Fibroblast of villous mesenchyme (primary cell): ENCODE measurements at places on chromosomes 3 and 15. TPM values are rescaled to one million over a fixed set of nuclear protein-coding genes. Genes with fewer than 3 reads are reported as not detected.

The IL5RA gene
- not detected in 2 replicates for total RNA-seq

The GOLGA8N gene
- total RNA-seq, result 1.7 and 2.6 TPM in 2 replicates

The SKOR1 gene
- 0.32 TPM in 1 of 2 replicates, not detected in the other for total RNA-seq

The TMEM62 gene
- 16.8 and 18.4 TPM in 2 replicates for total RNA-seq

The EPHA3 gene
- under 0.01 and 0.64 TPM in 2 replicates for total RNA-seq

The CCR8 gene
- not detected in 2 replicates for total RNA-seq

DNA sequence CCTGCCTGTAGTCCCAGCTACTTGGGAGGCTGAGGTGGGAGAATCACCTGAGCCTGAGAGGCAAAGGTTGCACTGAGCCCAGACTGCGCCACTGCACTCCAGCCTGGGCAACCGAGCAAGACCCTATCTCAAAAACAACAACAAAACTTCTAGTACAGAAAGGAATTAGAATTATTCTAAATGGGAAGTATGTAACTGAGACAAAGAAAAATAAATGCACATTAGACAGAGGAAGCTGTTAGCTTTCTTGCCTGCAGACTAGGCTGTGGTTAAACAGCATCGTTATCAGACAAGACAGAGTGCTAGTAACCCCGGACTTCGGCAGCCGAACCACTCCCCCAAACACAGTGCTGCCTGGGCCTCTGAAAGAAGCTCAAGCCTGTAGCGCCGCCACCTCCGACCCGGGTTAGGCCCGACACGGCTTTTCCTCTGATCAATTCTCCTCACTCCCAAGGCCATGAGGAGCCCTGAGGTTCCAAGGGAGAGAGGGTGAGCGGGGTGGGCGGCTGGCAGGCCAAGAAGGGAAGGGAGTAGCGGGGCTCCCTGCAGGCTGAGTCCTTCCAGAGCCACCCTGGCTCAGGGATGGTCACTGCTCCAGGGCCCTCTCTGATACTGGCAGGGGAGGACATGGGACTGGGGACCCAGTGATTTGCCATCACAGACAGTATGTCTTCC lies 44.8 kb upstream of the MUC4 start:
- DNase-seq, result no peak

- DNase-seq, result no peak
Measured at GRCh38 chr3:29952431-29952830, 654.0 kb upstream of the TGFBR2 start.

DNA sequence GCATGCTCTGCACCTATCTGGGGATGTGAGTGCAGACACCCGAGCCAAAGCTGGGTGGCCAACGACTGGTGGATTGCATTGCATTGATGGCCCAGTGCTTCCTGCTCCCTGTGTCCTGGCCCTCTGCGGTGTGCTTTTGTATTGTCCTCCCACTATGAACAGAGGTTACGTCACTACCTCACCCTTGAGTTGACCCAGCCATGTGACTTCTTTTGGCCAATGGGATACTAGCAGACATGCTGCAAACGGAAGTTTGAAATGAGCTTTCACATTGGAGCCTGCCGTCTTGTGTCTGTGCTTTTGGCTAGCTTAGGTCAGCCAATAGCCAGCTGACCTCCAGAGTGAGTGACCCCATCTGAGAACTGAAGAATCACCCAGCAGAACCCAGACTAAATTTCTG lies 15.3 kb upstream of the TBC1D21 start:
- DNase-seq, result no peak

DNA sequence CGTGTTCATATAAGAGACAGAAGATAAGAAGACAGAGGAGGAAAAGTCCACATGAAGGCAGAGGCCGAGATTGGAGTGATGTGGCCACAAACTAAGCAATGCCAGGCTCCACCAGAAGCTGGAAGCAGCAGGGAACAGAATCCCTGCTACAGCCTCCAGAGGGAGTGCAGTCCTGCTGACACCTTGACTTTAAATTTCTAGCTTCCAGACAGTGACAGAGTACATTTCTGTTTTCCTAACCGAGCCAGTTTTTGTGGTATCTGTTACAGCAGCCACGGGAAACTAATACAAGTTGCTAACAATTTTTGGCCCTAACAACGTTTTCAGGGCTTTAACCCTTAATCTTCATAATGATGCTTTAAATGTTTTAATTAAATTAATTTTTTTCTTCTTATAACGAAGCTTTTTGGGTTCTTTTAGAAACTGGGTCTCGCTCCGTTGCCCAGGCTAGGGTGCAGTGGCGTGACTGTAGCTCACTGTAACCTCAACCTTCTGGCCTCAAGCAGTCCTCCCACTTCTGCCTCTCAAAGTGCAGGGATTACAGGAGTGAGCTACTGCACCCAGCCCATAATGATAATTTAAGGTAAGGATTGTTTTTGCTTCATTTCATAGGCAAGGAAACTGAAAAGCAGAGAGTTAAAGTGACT lies 202.3 kb upstream of the PROK2 start:
- peak; percentile 24 for DNase-seq

DNA sequence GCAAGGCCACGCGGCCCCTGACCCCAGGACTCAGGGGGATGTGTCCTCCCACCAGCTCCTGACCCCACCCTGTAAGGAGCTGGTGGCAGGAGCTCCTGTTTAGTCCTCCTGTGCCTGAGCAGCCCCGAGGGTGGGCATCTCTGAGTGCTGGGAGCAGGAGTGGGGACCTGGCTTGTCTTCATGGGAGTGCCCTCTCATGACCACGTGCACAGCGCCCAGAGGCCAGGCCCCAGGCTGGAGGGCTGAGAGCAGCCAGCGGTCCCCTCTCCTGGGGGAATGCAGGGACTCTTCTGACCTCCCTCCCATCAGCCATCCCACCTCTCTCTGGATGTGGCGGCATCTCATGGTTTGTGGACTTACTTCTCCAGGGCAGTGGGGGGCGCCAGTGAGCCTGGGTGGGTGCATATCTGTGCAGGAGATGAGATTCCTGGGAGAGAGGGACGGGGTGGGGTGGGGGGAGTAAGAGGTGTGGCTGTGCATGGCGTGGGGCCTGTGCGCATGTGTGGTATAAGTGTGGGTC lies 205.6 kb downstream of the TBC1D2B start:
- DNase-seq, result no peak

GRCh38 chr15:26721232-26721967 lies 51.5 kb downstream of the GABRB3 start:
- no peak for DNase-seq

GRCh38 chr3:134134240-134134639 lies 104.5 kb upstream of the SLCO2A1 start:
- no peak for DNase-seq

GRCh38 chr15:39692356-39693327 lies 90.0 kb downstream of the FSIP1 start:
- peak; percentile 14 for DNase-seq

DNA sequence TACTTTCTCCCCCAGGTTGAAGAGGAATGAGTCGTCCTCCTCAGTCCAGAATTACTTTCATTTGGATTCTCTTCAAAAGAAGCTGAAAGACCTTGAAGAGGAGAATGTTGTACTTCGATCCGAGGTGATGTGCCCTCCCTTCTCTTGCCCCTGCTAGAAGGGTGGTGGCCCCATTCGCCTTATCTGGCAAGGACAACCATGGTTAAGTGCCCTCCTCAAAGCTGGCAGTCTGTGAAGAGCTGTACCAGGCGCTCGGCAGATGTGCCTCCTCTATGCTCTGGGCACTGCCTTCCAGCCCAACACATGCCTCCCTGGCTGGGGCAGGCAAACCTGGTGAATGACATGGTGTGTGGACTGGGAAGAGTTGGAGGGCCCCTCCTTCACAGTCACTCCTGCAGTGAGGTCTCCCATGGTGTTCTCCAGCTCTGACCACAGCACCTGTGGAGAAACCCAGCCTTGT lies 77.0 kb downstream of the CCK start:
- no peak for DNase-seq

DNA sequence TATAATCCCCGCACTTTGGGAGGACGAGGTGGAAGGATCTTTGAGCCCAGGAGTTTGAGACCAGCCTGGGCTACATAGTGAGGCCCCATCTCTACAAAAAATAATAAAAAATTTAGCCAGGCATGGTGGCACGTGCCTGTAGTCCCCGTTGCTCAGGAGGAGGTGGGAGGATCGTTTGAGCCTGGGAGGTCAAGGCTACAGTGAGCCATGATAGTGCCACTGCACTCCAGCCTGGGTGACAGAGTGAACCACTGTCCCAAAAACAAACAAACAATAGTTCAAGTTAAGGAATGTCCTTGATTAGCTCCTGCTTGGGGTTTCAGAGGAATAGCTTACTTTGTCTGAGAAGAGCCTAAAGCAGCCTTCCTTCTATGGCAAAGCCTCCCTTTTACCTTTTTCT lies 51.7 kb upstream of the AMOTL2 start:
- DNase-seq, result no peak

- no peak for DNase-seq
Measured at GRCh38 chr15:31255732-31256377, 70.8 kb upstream of the KLF13 start.

GRCh38 chr15:63991706-63992105 lies 54.6 kb downstream of the DAPK2 start:
- DNase-seq, result no peak

GRCh38 chr3:160012108-160012507 lies 23.5 kb downstream of the IL12A start:
- no peak for DNase-seq

DNA sequence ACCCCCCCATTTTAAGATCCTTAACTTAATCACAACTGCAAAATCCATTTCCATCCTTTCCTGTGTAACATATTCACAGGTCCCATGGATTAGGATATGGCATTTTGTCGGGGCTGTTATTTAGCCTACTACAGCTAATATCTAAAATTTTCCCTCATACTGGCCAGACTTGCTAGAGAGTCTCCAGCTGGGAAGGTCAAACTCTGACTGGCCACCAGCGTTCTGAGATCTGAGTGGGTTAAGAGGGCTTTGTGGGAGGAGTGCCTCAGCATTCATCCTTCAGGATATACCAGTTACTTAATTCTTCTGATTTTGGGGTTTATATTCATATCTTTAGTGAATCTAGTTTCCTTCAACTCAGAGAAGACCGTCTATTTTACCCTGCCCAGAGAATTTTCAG lies 17.7 kb downstream of the TM4SF18 start:
- DNase-seq, result no peak

- DNase-seq, result no peak
Measured at GRCh38 chr3:197736010-197736490, 654 bp downstream of the RUBCN start.
